ENCODE measurements at places on chromosomes 5 and 9. TPM values are rescaled to one million over a fixed set of nuclear protein-coding genes. Genes with fewer than 3 reads are reported as not detected.

The GAPT gene
- total RNA-seq: not detected

GRCh38 chr5:88826646-88827585 is 56.1 kb downstream of the MEF2C start:
- DNase-seq: peak; percentile 26

DNA sequence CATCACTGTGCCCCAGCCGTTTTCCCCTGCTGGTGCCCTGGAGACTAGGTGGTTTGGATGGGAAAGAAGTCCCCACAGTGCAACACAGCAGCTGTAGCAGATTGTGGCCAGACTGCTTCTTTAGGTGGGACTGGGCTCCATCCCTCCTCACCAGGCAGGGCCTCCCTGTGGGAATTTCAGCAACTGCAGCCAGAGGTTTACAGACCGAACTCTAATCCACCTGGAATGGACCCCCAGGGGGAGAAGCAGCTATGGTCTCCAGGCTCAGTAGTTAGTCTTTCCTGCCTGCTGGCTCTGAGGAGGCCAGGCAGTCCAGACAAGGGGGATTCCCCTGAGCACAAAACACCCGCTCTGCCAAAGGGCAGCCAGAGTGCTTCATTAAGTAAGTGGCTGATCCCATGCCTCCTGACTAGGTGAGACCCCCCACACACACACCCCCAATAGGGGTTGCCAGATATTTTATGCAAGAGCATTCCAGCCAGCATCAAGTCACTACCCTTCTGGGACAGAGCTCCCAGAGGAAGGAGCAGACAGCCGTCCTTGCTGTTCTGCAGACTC is 188.9 kb downstream of the SGCD start:
- no peak for DNase-seq

DNA sequence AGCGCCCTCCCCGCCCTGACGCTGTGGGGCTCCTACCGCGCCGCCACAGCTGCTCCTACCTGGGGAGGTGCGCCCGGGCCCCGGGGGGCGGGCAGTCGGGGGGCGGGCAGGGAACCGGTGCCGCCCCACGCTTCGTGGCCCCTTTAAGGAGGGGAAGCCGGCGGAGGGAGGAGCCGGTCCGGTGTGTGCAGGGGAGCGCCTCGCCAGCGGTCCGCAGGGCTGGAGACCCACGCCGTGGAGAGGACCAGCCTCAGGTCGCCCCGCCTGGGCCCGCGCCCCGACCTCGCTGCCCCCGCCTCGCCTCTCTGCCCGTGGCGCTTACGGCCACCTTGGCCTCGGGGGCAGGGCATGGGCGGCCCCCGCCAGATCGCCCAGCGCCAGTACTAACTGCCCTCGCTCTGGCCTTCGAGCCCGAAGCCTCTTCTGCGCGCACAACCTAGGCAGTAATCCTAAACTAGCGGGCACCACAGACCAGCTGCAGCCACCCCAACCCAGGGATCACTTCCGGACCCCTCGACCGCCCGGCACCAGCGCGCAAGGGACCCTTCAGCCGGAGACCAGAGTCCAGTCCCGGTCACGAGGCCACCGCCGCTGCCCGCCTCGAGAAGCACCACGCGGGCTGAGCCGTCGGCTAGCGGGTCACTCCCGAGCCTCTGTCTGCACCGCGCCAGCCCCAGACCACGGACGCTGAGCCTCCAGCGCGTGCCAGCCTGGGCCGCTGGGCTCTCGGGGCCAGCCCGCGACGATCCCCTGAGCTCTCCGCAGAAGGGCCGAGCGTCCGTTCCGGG is at the start of gene FOXE1:
FOXE1 (plus strand) TSS at position 171 of the 788 bp plus-strand sequence. CDS start 689 bp downstream, outside the sequence.
- DNase-seq: peak; percentile 29

The ADGRD2 gene
- total RNA-seq: not detected

- no peak for DNase-seq
Observed at GRCh38 chr5:89710006-89710405, 699.5 kb downstream of the CETN3 start.

- no peak for DNase-seq
Observed at GRCh38 chr9:76835571-76836283, 70.2 kb downstream of the PRUNE2 start.

Measured in activated CD4-positive, alpha-beta T cell treated with anti-CD3 and anti-CD28 coated beads for 36 hours (primary cell).